Glomerular endothelial cell (primary cell): ENCODE measurements at places on chromosomes 6 and 20.

- DNase-seq: peak; percentile 39
These were observed 612.3 kb downstream of the UTRN start for GRCh38 chr6:144897441-144897921.

- DNase-seq: no peak
These were observed 406.2 kb upstream of the NOX3 start for GRCh38 chr6:155861821-155862220.

DNA sequence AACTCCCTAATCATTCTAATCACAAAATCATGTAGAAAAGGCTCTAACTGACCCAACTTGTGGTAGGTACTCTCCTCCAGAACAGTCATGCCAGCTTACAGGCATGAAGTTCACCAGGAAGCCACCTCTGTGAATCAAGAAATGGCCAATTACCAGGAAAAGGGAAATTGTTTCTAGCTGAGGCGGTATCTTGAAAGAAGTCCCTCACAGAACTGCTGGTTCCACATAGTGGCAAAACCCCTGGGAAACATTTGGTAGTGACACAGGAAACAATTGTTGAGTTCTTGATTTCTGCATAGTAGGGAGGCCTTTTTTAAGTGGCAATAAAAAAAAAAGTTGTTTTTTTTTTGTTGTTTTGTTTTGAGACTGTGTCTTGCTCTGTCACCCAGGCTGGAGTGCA is 3.4 kb upstream of the ZHX3 start:
- DNase-seq: no peak

GRCh38 chr20:5180933-5181332 is 54.1 kb downstream of the CDS2 start:
- DNase-seq: no peak

GRCh38 chr6:168660400-168660945 is 219.5 kb downstream of the SMOC2 start:
- no peak for DNase-seq

DNA sequence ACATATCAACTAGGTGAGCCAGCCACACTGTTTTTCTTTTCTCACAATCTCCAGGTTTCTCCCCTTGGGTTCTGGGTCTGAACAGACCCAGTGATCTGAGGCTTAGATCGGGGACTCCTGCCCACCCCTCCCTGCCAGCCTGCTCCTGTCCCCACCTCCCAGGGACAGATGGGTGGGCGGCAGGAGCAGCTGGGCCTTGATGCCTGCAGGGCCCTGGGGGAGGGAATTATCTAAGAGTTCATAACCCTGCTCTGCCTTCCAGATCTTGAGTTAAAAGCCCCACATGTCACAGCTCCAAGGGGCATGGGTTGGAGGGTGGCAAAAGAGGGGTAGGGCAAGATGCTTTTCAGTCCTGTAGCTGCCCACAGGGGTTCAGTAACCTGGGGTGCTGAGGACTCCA is 5.2 kb upstream of the XKR7 start:
- no peak for DNase-seq

GRCh38 chr6:123747515-123747914 is 56.1 kb upstream of the NKAIN2 start:
- DNase-seq: no peak

DNA sequence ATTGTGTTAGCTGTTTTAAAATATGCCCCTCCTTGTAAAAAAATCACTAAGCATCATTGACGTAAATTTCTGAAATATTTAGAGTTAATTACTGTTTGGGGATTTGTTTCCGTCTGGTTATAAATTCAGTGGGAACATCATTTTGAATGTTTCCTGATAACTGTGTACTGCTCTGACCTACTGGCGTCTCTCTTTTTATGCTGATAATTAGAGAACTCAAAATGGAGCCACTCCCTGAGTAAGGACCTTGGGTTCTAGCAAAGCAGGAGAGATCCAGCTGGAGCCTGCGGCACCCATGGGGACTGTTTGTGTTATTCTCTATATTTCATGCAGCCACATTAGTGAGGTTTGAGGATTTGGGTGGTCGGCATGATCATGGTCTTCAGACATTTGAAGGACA is 124.9 kb downstream of the SOBP start:
- no peak for DNase-seq

- no peak for DNase-seq
These were observed 120.8 kb upstream of the LGSN start for GRCh38 chr6:63440594-63440993.

- DNase-seq: no peak
These were observed 26.9 kb downstream of the STK35 start for GRCh38 chr20:2128542-2128941.

DNA sequence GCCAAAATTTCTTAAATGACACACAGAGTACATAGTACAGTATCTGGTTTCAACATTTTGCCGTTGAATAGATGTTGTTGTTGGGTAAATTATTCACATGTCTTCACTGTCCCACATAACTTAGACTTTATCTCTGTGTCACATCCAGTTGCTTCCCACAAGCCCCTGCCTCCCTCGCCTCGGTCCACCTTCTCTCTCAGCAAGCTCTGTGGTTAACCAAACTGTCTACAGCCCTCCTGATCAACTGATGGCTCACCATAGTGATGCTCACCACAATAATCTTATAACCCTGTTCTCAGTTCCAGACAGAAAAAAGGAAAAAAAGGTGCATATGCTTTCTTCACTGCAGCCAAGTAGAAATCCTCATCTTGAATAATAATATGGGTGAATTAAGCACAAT is 23.0 kb downstream of the IL17F start:
- DNase-seq: no peak

GRCh38 chr6:90907931-90908655 is 321.2 kb upstream of the MAP3K7 start:
- DNase-seq: no peak

DNA sequence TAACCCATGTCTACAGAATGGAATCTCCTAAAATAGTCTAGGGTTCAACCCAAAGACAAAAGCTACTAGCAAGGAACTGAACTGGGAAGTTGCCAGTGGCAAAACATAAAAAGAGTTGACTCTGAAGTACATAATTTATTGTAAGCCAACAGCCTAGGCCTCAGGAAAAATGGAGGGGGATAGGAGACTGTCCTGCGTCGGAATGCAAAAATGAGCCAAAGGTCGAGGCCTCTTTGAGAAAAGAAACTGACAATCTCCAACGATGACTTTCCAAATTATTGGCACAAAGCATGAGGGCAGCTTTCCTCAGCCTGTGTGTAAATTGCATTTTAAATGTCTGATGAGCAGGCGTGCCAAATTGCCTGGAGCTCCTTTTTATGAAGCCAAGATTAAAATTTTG is 2.1 kb downstream of the COL12A1 start:
- no peak for DNase-seq

DNA sequence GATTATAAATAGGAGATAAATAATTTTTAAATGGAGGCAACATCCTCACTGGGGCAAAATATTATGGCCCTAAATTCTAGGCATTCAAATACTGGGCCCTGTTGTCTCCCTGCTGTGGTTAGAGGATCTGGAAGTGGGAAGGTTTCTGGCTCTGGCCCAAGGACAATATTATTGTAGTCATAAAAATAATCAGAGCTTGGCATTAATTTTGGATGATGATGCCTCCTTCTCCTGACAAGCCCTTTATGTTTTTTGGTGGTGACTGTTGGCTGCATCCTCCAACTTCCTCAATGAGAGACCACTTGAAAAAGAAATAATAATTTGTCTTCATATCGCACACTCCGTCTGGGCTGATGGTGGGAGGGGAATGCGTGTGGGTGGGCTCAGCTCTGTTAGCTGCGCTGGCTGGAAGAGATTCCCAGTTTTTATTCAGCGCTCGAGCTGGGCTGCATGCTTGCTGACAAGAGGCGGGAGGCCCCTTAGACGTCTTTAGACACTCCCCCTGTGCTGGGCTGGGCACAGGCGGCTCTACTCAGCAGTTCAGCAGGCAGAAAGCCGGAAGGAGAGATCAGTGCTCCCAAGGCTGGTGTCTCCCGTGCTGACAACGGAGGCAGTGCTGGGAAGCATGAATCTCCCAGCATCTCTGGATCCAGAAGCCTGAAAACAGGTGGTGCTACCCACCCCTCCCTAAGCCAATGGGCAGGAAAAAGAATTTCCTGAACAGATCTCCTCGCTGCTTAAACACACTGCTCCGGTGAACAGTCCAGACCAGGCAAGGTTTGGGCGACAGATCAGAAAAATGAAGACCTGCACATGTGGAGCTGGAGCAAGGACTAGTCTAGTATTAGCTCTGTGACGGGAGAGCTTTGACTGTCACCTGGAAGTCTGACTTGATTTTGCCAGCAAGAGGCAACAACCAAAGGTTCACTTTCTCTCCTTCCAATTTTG is 97.7 kb downstream of the SYCP2 start:
- DNase-seq: no peak

DNA sequence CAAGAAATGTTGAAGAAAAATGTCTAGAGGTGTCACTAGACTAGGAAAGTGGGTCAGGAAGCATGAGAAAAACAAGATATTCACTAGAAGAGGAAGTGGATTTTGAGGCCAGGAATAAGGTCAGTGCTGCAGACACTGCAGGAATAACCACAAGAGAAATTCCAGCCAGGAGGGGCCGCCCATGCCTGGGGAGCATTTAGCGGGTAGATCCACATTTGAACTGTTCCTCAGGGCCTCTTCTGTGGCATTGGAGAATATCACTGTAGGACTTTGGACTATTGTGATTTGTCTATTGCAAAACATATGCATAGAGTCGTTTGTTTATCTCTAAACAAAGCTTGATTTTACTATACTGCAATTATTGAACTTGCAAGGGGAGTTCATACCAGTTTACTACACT is 49.6 kb upstream of the CCDC28A start:
- DNase-seq: no peak

DNA sequence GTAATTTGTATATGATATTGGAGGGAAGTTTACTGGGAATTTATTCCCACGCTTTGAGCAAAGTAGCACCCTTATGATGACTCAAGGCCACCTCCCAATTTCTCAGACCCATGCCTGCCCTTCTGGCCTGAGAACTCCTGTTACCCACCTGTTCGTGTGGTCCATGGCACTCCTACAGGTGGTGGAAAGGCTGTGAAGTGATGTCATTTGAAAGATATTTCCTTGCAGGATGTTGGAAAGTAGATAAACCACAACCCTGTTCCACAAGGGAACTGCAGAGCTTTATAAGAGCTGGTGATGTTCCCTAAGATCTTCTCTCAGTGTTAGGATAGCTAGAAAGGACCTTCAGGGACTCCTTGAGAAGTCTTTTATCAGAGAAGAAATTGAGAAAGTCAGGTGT is 70.5 kb downstream of the ADGRG6 start:
- DNase-seq: no peak

DNA sequence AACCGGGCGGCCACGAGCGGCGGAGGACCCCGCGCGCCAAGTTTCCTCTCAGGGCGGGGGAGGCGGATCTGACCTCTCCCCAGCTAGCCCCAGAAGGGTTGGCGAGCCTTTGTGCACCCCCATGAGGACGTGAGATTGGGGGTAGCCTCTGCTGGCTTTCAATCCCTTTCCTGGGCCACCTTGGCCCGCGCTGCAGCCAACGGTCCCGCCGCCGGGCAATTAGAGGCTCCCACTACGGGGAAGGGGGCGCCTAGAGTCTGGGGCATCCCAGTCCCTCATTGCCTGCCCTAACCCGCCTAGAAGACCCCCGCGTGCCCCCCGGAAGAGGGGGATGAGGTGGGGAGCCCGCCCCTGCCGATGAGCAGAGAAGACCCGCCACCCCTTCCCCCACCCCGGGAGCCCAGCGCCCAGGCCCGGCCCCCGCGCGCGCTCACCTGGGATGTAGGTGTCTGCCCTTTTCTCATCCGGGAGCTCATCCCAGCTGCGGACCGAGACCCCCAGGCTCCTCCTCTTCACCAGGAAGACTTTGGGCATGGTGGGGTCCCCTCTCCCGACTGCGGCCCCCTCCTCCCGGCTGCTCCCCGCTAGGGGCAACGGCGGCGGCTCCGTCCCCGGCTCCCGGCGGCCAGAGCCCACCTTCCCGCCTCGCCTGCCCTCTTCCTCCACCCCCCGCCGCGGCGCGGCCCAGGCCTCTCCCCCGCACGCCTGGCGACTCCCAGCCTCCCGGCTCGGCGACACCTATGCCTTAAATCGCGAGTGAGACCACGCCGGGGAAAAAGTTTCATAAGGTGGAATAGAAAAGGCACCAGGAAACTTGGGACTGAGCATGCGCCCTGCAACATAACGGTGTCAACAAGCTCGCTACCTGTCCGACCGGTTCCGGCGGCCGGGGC is at the start of gene OVOL2:
Gene OVOL2 (minus strand): TSS at position 816 of the 893 bp plus-strand sequence. CDS start 282 bp downstream, at position 534.
- DNase-seq: no peak

DNA sequence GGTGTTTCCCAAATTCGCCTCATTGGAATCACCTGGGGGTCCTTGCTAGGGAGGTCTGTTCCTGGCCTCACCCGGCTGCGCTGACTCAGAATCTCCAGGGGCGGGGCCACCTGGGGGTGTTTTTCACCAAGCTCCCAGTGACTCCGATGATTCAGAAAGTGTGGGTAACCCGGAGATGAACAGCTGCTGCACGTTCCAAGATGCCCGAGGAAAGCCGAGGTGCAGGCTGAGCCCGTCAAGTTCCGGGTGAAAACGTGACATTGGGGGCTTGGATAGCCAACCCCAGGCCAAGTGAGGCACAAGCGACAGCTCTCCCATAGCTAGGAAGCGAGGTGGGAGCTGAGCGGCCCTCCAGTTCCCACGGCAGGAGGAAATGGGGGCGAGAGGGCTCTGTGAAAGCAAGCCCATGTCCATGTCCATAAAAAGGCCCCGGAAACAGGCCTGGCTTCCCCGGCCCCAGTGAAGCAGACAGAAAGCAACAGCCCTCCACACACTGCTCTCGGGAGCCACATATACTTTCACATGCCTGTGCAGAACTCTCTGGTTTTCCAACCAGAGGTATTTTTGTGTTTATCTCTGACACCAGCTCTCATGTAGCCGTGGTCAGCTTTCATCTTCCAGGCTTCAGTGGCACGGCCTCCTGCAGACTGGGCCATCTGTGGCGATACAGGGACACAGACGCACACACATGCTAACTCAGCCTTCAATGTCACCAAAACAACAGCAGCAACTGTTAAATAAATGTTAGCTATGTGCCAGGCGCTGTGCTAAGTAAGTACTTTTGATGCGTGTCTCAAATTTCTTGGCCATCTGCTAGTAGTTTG is 90.7 kb upstream of the CCDC28A start:
- DNase-seq: no peak

DNA sequence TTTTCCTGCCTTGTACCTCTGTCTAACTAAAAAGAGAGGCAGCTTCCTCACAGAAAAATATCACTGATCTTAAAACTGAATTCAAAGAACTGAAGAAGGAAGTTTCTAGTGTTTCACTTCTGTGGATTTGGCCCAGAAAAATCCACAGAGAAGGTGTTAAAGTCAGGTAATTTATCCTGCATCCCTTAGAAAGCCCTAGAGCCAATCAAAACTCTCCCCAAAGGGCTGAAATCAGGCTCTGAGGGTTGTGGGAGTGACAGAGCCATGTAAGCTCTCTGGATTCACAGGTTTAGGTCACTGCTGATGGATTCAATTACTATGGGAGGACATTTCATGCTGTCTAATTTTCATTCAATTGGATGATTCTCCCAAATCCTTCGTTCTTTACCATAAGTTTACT is 152.3 kb downstream of the OR2B2 start:
- no peak for DNase-seq

GRCh38 chr6:156256161-156256560 is 521.0 kb upstream of the ARID1B start:
- DNase-seq: no peak

GRCh38 chr6:138440296-138440695 is 36.3 kb downstream of the HEBP2 start:
- no peak for DNase-seq
